MCF 10A (cell line): ENCODE measurements at places on chromosomes 3 and 15. TPM values are rescaled to one million over a fixed set of nuclear protein-coding genes. Genes with fewer than 3 reads are reported as not detected.
A peak's percentile ranks its signal among the peaks of the same experiment; 100 is the strongest.

GRCh38 chr3:150013801-150014200, 43.1 kb upstream of the PFN2 start:
- no peaks in the 10 kb centered on the region for H3K27me3 ChIP-seq
- no peaks in the 10 kb centered on the region for H3K4me1 ChIP-seq
- H3K27ac ChIP-seq = no peak overlapping the region
- H3K36me3 ChIP-seq = no peaks in the 10 kb centered on the region
- H3K4me3 ChIP-seq = no peak overlapping the region

Gene ISL2
- total RNA-seq = not detected in 2 replicates

Gene ANO10
- 15.0 and 16.4 TPM in 2 replicates for total RNA-seq

GRCh38 chr3:37181756-37182155, 7.4 kb upstream of the LRRFIP2 start:
- H3K36me3 ChIP-seq = peaks cover 4% of the 10 kb centered on the region
- no peak overlapping the region for H3K4me3 ChIP-seq
- peak; percentile 54 for DNase-seq

Gene NANOGP8
- total RNA-seq = 0.75 TPM in 1 of 2 replicates, not detected in the other

Gene SSUH2
- 0.32 and 0.51 TPM in 2 replicates for total RNA-seq

DNA sequence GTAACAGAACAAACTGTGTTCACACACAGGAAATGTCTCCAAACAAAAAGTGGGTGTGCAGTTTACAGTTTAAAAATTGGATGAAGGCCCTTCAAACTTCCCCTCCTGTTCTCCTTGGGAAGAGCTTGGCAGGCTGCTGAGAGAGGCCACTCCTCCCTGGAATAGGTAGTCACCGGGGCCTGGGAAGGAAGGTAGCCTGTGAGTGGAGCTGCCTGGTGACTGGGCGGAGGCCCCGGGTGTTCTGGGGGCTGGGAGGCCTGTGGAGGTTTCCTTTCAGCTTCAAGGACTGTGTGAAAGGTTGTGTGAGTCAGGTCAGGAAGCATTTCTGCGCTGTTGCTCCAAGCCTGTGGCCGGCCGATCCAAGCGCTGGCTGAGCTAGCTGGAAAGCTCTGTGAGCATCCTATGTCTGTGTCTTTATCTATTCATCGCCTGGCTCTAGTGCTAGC, 14.1 kb downstream of the SLCO3A1 start:
- peak; percentile 98 for DNase-seq
- peak overlapping the region; percentile 90 for H3K27ac ChIP-seq
- H3K36me3 ChIP-seq = peaks cover 8% of the 10 kb centered on the region
- no peaks in the 10 kb centered on the region for H3K27me3 ChIP-seq

Gene IL5RA
- total RNA-seq = not detected in 2 replicates

DNA sequence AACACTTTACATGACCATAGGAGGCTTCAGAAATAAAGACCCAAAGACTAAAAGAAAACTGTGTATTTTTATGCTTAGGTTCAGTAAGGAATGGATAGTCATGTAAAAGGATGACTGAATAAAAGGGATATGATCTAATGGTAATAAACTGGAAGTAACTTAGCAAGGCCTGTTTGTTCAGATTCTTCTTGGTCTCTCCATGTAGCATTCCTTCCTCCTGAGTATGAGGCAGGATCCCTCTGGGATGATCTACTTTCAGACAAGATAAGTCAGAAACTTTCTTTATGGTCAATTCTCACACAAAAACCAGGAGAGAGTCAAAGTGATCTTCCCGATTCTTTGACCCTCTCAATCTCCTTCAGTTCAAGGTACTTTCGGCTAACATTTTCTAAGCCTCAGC, 340.8 kb upstream of the DCBLD2 start:
- no peaks in the 10 kb centered on the region for H3K27me3 ChIP-seq
- DNase-seq = no peak
- H3K27ac ChIP-seq = no peak overlapping the region
- no peak overlapping the region for H3K4me3 ChIP-seq

DNA sequence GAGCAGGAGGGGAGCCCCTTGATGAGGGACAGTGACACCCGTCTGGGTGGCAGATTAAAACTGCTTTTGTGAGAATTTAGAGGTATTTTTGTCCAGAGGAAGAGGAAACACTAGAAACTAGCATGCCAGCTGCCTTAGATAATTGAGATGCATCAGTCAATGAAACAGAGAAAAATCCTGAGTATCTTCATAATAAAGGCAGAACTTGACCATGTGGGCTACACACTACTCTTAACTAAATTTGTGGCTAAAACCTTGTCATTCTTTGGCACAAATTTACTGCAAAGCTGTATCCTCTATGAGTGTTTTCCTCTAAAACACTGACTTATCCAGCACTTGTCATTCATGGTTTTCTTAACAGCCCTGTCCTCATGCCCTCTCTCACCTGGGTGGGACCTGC, 259.7 kb upstream of the TPM1 start:
- no peak overlapping the region for H3K27ac ChIP-seq
- no peaks in the 10 kb centered on the region for H3K27me3 ChIP-seq
- H3K4me3 ChIP-seq = no peak overlapping the region
- peaks cover 28% of the 10 kb centered on the region for H3K4me1 ChIP-seq
- no peak for DNase-seq
- peaks cover 11% of the 10 kb centered on the region for H3K36me3 ChIP-seq

DNA sequence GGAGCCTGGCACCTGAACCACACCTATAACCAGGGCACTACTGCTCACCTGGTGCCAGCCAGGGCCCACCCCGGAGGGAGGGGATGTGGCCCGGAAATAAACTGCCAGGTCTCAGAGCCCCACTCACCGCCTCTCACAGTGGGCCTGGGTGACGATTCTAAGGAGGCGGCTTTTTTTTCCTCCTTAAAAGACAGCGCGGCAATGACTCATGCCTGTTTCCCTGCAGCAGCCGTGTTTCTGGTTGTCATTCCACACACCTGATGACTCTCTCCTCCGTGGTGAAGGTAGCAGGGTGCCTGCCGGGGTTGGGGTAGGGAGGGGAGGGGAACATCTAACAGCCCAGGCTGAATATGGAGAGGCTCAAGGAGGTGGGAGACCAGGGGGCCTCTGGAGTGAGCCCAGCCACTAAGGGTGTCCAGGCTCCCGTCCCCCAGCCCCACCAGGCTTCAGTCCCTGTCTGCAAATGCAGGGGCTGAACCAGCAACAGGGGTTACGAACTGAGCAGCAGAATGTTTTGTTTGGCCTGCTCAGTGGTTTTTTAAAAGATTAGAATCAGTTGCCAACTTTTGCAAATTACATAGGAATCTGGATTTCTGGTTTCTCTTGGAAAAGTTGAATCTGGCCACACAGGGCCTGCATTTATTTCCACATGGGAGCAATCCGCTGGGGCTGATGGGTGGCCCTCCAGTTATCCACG, 127.3 kb upstream of the LINGO1 start:
- H3K36me3 ChIP-seq = no peaks in the 10 kb centered on the region
- no peak overlapping the region for H3K27ac ChIP-seq
- DNase-seq = no peak

DNA sequence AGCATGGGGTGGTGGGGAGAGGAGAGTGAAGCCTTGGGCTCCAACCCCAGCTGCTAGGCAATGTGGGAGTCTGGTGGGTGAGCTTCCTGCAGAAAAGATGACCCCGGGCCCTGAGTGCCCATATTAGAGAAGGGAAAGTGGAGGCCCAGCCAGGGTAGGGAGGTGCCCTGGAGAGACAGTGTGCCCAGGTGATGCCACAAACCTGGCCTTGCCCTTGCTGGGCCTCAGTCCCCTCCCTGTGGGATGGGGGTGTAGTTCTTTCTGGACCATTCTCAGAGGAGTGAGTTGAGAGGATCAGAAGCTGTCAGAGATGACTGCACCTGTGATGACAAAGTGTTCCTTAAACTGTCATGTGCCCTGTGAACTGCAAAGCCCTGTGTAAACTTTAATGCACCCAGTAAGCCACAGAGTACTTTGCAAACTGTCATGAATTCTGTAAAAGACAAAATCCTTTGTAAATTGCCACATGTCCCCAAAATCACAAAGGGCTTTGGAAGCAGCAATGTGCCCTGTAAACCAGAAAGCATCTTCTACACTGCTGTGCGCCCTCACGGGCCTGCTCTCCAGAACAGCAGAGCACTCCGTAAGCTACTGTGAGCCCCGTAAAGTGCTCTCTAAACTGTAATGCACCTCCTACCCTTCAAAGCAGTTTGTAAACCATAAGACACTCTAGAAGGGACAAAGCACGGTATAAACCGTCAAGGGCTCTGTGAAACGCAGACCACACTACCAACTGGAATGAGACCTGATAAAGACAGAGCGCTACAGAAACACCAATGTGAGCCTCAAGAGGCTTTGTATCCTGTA, 51.3 kb upstream of the FGD5 start:
- H3K36me3 ChIP-seq = no peaks in the 10 kb centered on the region
- DNase-seq = no peak
- H3K27me3 ChIP-seq = peaks cover 25% of the 10 kb centered on the region
- no peaks in the 10 kb centered on the region for H3K4me1 ChIP-seq
- no peak overlapping the region for H3K4me3 ChIP-seq

DNA sequence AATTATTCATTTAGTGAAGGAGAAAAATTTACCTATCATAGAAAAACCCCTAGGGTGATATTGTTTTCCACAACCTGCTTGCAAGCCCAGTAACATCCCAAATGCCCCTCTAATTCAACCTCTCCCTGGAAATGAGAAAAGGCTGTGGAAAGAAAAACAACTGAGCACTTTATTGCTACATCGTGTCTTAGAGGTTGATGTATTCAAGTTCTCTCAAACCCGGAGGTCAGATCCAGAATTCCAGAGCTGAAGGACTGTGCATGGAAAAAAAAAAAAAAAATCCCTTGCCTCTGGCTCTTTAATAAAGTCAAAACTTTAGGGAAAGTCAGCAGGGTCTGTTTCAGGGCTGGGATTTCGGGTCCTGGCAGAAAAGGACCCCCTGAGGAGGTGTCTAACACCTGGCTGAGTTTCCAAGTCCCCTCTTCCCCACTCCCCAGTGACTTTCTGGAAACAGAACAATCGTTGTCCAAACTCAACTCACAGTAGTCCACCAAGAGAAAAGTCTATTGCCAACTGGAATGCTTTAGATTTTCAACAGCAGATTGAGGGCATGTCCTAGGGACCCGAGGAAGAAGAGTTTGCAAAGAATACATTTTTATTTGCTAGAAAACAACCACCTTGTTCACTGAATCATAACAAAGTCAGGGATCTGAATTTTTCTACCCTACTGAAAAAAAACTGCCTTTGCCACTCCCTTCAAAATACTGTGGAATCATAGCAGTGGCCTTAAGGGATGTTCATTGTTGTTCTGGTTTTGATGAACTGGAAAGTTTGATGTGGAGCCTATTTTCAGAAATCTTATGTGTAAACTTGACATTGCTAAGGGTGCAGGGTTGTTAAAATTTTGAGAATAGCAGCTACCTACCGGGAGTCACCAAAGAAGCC, 207.5 kb upstream of the ADAMTS9 start:
- no peak overlapping the region for H3K27ac ChIP-seq
- H3K27me3 ChIP-seq = no peaks in the 10 kb centered on the region
- H3K4me3 ChIP-seq = no peak overlapping the region
- no peaks in the 10 kb centered on the region for H3K36me3 ChIP-seq

Gene ONECUT1
- not detected in 2 replicates for total RNA-seq

Gene SMAD6
- not detected in 2 replicates for total RNA-seq

DNA sequence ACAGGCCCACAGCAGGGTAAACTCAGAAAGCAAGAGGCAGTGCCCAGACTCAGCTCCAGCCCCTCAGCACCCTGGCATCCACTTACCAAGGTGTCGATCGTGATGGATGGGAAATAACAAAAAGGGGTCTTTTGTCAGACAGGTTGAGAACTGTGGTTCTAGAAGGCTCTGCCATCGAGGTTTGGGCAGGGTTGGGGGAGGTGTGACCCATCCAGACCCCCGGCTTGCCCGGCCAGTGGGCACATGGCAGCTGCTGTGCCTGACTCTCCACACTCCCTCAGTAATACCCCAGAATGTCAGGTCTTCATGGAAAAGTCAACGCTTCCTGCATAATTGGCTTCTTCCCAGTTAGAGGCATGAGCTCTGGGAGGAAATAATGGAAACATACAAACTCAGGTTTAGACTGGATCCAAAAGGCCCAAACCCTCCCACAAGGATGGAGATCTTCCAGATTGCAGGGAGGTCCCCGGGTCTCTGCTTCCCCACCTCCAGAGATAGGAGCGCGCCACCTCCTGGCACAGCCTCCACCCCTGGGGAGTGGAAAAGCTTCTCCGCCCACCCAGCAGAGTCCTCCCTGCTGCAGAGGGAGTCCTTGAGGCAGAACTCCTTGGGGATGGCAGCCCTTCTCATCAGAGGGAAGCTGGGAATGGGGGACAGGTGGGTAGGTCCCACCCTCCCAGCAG, 149.8 kb upstream of the IQSEC1 start:
- H3K4me1 ChIP-seq = peaks cover 5% of the 10 kb centered on the region
- no peak for DNase-seq
- no peak overlapping the region for H3K27ac ChIP-seq
- no peaks in the 10 kb centered on the region for H3K27me3 ChIP-seq
- no peak overlapping the region for H3K4me3 ChIP-seq

- peak overlapping the region; percentile 2 for H3K27ac ChIP-seq
- peak; percentile 57 for DNase-seq
- H3K4me3 ChIP-seq = no peak overlapping the region
- peaks cover 19% of the 10 kb centered on the region for H3K4me1 ChIP-seq
- H3K36me3 ChIP-seq = peaks cover 7% of the 10 kb centered on the region
Measured at GRCh38 chr3:23859012-23859743, 53.4 kb downstream of the UBE2E1 start.

- H3K36me3 ChIP-seq = no peaks in the 10 kb centered on the region
- H3K27me3 ChIP-seq = peaks cover 84% of the 10 kb centered on the region
- no peak overlapping the region for H3K4me3 ChIP-seq
Measured at GRCh38 chr3:98331329-98331728, 22.3 kb upstream of the OR5K4 start.

Gene GP5
- 0.15 TPM in 1 of 2 replicates, not detected in the other for total RNA-seq

DNA sequence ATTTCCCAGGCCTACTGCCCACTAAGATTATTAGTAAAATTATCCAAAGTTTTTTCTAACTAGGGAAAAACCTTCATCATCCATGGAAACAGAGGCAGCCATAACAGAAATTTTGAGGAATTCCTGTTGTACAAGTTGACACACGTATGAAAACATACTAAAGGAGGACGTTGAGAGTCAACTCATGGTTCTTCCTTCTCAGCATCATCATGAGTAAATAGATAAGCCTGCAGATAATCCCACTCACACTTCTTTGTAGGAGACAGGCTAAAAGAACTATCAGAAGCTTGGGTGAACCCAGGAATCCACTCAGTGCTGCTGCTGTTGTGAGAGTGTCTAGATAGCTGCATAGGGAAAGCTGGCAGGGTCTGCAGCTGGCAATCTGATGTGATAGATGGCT, 694.8 kb upstream of the NR2F2 start:
- no peaks in the 10 kb centered on the region for H3K36me3 ChIP-seq
- H3K4me3 ChIP-seq = no peak overlapping the region
- H3K27me3 ChIP-seq = no peaks in the 10 kb centered on the region
- no peak for DNase-seq
- H3K27ac ChIP-seq = no peak overlapping the region

- no peaks in the 10 kb centered on the region for H3K36me3 ChIP-seq
- no peak overlapping the region for H3K4me3 ChIP-seq
- H3K4me1 ChIP-seq = no peaks in the 10 kb centered on the region
- H3K27me3 ChIP-seq = peaks cover 88% of the 10 kb centered on the region
Measured at GRCh38 chr15:66105286-66106265, 148.0 kb downstream of the MEGF11 start.

Gene KY
- not detected in 2 replicates for total RNA-seq

Gene FAM98B
- total RNA-seq = 26.5 and 33.1 TPM in 2 replicates

- H3K27me3 ChIP-seq = peaks cover 14% of the 10 kb centered on the region
- no peaks in the 10 kb centered on the region for H3K4me1 ChIP-seq
- no peak overlapping the region for H3K4me3 ChIP-seq
- H3K36me3 ChIP-seq = no peaks in the 10 kb centered on the region
Measured at GRCh38 chr3:14497321-14497720, 42.8 kb downstream of the GRIP2 start.

- H3K4me1 ChIP-seq = peaks cover 27% of the 10 kb centered on the region
- peak overlapping the region; percentile 71 for H3K27ac ChIP-seq
- H3K36me3 ChIP-seq = peaks cover 21% of the 10 kb centered on the region
- H3K4me3 ChIP-seq = no peak overlapping the region
- H3K27me3 ChIP-seq = no peaks in the 10 kb centered on the region
Measured at GRCh38 chr3:129651435-129652202, 45.1 kb upstream of the PLXND1 start.
